ENCODE measurements at places on chromosomes 16 and 17.

- DNase-seq, result no peak
Observed at GRCh38 chr17:43645765-43646481, 15.8 kb downstream of the MEOX1 start.

GRCh38 chr17:48840441-48840840 is 9.6 kb downstream of the CALCOCO2 start:
- DNase-seq, result no peak

GRCh38 chr16:70290949-70291519 is 1.7 kb upstream of the AARS1 start:
- no peak for DNase-seq

DNA sequence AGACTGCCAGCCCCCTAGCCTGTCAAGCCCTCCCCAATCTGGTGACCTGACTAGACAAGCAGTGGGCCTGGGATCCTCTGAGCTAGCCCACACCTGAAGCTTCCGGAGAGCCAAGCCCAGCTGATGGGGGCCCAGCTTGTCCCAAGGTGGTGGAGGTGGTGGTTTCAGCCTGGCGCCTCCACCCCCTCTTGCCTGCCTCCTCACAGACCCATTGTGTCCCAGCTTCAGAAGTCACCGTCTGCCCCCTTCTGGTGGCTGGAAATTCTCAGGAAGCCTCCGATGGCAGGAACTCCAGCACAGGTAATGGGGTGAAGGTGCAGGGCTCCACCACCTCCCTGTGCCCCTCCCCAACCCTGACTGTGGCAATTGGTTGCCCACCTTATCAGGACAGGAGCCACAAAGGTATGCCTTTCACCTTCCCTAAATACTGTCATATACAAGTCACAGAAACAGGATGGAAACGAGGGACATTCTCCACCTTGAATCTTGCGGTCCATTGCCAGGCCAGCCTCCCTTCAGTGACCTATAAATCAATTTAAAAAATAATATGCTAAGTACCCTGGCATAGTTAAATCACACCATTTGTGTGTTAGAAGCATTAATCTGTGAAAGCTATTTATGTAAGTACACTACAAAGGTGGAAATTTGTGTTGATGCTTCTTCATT is 66.0 kb upstream of the ZNF423 start:
- peak; percentile 13 for DNase-seq

- no peak for DNase-seq
Observed at GRCh38 chr16:3518292-3518985, 17.6 kb downstream of the CLUAP1 start.
